ENCODE measurements at places on chromosomes 5 and 9.

- DNase-seq: no peak
These were observed 30.7 kb downstream of the EHMT1 start for GRCh38 chr9:137649553-137649952.

DNA sequence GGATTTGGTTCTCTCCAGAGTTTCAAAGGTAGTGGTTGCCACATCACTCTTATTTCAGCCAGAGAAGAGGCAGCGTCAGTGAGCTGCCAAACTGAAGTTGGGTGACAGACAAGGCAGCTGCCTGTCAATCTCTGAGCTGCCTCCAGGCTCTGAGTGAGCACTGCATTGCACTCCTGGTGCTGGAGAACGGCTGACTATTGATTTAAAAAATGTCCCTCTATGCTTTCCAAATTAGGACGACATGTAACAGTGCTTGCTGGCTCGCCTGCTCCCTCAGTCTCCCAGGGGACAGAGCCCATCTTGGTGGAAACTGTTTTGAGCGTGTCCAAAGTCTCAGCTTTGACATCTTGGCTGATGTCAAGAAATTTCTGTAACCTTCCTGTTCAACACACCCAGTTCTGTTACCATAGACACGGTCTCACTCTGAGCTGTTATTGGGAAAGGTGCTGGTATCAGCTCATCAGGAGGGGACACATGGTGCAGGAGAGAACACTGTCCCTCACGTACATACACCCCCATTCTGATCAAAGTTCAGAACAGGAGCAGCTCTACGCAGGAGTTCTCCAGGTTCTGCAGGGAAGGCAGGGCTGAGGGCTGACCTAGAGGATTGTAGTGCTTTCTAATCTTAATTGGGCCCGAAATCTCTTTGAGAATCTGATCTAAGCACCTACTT, 15.7 kb downstream of the PCDH12 start:
- DNase-seq: no peak

DNA sequence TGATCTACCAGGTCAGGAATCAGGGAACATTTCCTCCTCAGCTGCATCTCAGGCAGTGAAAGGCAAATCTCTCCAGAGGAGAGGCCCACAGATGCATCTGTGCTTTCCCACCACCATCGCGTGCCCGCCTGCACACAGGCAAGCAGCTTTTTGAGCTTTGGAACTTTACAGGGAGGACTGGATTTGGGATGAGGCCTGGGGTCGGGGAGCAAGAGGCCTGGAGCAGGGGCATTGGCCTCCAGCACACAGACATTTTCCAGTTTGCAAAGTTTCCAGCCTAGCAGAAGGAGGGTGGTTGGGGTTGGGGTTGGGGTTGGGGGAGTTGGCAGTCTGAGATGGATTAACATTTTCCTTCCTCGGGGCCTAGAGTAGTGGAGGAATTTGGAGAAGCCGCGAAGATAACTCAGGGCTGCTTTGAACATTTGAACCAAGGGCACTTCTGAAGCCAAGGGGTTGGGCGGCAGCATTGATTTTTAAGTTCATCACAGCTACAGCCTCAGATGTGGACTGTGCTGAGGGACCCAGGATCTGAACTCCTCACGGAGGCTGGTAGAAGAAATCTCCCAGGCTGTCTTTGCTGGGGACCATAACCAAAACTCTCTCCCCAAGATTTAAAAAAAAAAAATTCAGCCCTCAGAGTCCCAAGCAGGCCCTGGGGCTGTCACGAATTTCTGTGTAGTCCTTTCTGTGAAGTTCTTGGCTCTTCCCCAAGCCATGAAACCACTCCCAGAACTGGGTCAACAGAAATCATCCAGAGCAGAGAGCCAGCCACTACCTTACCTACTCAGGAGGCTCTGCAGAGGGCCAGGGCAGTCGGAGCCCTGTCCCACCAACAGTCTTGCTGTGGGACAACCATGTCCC, 25.6 kb downstream of the C5orf15 start:
- DNase-seq: no peak

DNA sequence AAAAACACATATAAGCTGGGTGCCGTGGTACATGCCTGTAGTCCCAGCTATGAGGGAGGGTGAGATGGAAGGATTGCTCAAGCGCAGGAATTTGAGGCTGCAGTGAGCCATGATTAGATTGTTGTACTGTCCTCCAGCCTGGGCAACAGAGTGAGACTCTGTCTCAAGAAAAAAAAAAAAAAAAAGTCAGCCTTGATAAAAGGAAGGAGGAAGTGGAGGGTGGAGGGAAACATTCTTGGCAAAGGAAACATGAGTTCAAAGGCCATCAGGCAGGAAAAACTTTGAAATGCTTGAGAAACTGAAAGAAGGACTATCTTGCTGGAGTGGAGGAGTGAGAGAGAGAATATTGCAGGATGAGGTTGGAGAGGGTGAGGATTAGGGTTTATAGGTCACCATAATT, 18.3 kb upstream of the ANKHD1 start:
- no peak for DNase-seq

DNA sequence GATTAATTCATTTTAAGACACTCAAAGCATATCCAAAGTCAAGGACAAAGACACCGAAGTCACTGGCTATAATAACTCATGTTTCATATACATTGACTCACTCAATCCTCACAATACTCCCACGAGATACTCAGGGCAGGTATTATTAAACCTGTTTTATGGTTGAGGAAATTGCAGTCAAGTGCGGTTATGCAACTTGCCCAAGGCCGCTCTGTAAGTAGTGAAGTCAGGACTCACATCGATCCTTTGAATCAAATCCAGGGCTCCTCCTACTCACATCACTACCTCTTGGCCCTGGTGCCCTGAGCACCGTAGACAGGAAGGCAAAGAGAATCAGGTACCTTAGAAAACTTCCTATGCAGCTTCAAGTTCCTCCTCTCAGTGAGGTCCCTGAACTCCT, 87.8 kb upstream of the APC start:
- DNase-seq: no peak

DNA sequence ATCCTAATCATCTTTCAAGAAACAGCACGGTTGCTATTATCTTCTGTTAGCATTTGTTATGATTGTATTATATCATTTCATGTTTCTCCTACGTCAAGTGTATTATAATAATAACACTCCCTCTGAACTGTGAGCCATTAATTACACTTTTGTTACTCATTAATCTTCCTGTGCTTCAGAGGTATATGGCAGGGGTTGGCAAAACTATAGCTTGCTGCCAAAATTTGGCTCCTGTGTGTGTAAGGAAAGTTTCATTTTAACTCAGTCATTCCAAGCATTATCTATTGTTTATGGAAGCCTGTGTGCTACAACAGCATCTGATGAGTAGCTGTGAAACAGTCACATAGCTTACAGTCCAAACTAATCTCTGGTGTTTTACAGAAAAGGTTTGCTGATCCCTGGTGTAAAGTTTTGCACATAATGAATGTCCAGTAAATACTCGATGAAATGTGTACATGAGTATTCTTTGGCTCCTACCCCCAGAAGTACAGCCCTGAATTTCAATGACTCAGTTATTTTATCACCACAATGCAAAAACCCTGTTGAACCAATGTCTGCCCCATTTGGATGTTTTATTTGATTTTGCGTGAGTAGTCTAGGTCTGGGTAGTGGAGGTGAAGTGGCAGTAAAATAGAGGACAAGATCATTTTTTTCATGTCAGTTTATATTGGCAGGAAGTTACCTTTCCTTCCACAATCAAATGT, 648.2 kb downstream of the MAT2B start:
- no peak for DNase-seq

- no peak for DNase-seq
These were observed 19.2 kb downstream of the DOCK2 start for GRCh38 chr5:169656125-169656901.

DNA sequence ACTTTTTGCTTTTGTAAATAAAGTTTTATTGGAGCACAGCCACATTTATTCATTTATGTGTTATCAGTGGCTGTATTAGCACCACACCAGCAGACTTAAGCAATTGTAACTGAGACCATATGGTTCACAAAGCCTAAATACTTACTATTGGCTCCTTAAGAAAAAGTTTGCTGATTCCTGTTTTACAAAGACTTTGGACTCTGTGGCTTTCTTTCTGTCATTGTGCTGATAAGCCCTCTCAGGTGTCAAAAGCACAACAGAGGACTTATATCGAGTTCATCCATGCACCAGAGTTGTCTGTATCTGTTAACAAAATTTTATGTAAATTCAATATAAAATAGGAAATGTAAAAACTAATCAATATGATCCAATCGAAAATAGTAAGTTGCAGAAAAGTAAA, 55.6 kb upstream of the PCSK5 start:
- no peak for DNase-seq

DNA sequence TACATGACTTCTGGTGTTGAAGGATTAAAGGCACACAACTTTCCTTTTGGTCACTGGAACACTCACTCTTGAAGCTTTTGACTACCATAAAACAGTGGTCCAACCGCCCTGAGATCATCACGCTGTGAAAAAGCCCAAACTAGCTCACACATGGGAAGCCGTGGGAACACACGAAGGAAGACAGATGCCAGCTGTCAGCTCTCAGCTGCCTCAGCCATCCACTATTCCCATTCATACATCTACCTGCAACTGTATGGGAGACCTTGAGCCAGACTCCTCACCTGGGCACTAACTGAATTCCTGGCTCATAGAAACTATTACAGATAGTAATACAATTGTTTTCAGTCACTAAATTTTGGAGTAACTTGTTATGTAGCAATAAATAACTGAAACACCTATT, 246.1 kb downstream of the MSX2 start:
- no peak for DNase-seq

DNA sequence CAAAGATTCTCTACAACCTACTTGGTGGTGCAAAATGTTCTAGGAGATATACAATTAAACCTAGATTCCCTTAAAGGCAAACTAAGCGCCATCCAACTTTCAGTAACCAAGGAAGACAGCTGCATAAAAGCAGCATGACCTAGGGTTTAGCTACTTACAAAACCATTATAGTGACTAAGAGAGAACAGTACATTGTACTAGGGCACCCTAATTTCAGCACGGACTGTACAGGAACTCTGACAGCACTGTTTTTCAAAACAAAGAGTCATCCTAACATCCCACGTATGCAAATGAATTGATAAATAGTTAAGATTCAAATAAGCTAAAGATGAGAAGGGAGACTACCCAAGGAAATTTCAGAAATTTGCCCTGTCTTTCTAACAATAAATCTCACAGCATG, 30.0 kb downstream of the STRBP start:
- no peak for DNase-seq

- no peak for DNase-seq
These were observed 91.1 kb upstream of the TBCA start for GRCh38 chr5:77867194-77867691.

DNA sequence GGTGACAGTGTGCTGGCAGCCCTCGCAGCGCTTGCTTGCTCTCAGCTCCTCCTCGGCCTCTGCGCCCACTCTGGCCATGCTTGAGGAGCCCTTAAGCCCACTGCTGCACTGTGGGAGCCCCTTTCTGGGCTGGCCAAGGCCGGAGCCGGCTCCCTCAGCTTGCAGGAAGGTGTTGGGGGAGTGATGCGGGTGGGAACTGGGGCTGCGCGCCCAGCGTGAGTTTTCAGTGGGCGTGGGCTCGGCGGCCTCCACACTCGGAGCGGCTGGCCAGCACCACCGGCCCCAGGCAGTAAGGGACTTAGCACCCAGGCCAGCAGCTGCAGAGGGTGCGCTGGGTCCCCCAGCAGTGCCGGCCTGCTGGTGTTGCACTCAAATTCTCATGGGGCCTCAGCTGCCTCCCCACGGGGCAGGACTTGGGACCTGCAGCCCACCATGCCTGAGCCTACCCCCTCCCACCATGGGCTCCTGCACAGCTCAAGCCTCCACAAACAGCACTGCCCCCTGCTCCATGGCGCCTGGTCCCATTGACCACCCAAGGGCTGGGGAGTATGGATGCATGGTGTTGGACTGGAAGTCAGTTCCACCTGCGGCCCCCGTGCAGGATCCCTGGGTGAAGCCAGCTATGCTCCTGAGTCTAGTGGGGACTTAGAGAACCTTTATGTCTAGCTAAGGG, 223.1 kb upstream of the PTPRD start:
- DNase-seq: no peak

- no peak for DNase-seq
These were observed at the start of gene SLC35D2 for GRCh38 chr9:96383165-96383942. Gene SLC35D2 (minus strand): TSS chr9:96383711. CDS start chr9:96383634, 77 bp downstream.

GRCh38 chr5:9878206-9878605, 248.1 kb upstream of the TAS2R1 start:
- DNase-seq: no peak

GRCh38 chr9:133770076-133770777, 32.1 kb upstream of the SARDH start:
- DNase-seq: no peak

DNA sequence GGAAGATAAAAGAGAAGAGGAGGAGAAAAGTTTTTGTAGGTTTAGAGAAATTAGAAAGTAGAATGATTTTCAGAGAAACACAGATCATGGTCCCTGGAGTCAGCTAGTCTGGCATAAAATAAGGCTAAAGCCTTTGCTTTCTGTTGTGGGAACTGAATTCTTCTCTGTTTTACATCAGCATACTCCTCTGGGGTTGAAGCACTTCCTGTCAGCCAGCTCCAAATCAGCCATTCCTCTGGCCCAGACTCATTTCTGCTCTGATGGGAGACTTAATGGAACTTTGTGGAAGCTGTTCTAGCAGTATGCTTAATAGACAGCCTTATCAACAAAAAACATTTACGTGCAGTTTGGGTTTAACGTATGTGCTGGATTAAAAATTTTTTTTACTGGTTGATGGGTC, 143.2 kb downstream of the HMHB1 start:
- no peak for DNase-seq

DNA sequence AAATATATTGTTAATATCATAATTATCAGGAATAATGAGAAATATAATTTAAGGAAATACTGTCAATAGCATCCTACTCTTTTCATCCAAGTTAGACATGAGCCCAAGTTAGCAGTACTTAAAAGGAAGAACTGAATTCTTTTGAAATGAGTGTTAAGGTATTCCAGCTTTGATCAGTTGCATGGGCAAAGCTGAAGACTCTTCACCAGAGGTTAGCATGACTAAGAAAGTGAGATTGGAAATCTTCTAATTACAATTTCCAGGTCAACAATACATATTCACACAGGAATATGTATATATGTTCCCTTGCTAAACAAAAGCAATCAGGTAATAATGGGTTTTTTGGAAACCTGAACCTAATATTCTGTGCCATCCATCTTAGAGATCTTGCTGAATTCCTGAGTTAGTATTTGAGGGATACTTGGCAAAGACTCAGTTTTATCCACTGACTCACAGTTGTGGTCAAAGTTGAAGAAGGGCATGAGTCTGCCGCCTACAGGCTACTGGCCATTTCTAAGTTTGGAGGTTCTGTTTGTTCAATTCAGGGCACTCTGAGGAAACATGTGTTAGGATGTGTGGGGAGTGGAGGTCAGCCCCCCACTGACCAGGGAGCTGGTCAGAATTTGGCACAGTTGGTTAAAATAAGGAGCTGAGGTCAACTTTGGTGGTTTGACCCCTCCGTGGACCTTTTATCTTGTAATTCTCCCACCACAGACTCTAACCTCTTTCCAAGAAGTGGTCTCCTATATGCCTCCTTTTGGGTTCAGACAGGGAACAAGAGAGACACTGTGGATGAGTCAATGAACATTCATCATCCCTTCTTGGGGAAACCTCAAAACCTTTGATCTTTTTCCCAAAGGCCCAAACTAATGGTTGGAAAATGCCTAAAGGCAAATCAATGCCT, 118.3 kb downstream of the PIK3R1 start:
- DNase-seq: no peak

All from CD4-positive, alpha-beta memory T cell (primary cell).